ENCODE measurements at places on chromosomes 11 and 22. TPM values are rescaled to one million over a fixed set of nuclear protein-coding genes. Genes with fewer than 3 reads are reported as not detected.
A peak's percentile ranks its signal among the peaks of the same experiment; 100 is the strongest.

Gene KCTD14
- 0.63 TPM for total RNA-seq

Gene CHADL
- 1.1 TPM for total RNA-seq

Gene TP53AIP1
- total RNA-seq: not detected

Gene ZNF280B
- total RNA-seq: 0.11 TPM

DNA sequence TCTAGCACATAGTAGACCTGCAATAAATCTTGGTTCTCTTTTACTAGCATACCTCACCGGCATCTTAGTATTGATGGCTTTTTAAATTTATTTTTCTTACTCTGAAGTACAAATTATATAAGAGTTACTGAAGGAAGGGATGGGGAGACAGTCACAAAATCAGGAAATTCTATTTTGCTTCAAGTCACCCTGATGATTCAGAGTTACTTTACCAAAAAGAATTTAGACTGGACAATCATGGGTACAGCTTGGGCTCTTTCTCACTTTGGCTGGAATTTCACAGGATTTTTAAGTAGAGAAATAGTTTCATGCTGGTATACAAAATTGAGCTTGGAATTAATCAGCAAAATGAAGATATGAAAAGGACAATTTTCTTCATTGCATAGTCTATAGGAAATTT, 919.2 kb downstream of the METTL15 start:
- H3K4me3 ChIP-seq: no peak overlapping the region
- no peaks in the 10 kb centered on the region for H3K27me3 ChIP-seq
- no peaks in the 10 kb centered on the region for H3K36me3 ChIP-seq
- H3K4me1 ChIP-seq: peaks cover 31% of the 10 kb centered on the region
- H3K27ac ChIP-seq: no peak overlapping the region
- DNase-seq: peak; percentile 35

GRCh38 chr11:69707176-69707575, 3.4 kb upstream of the FGF19 start:
- no peaks in the 10 kb centered on the region for H3K4me1 ChIP-seq
- H3K4me3 ChIP-seq: no peak overlapping the region
- H3K27ac ChIP-seq: no peak overlapping the region
- H3K27me3 ChIP-seq: peaks cover 73% of the 10 kb centered on the region
- no peaks in the 10 kb centered on the region for H3K36me3 ChIP-seq
- DNase-seq: no peak

GRCh38 chr11:19848219-19848618, 135.6 kb downstream of the NAV2 start:
- H3K27me3 ChIP-seq: no peaks in the 10 kb centered on the region
- DNase-seq: no peak
- peaks cover 12% of the 10 kb centered on the region for H3K4me1 ChIP-seq

DNA sequence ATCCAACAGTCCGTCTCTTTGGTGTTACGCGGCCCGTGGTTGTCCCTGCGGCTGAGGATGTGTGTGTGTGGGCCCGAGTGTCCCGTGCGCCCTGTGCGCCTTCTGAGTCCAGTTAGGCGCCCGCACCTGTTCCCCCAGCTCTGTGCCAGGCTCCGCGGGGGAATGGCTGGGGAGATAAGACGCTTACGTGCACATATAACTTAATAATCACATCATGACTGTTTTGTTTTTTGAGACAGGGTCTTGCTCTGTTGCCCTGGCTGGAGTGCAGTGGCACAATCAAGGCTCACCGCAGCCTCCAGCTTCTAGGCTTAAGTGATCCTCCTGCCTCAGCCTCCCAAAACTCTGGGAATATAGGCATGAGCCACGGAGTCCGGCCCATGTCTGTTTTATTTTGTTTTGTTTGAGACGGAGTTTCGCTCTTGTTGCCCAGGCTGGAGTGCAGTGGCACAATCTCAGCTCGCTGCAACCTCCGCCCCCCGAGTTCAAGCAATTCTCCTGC, 817 bp downstream of the ARL2 start:
- H3K4me3 ChIP-seq: peak overlapping the region; percentile 83
- DNase-seq: no peak
- H3K27me3 ChIP-seq: no peaks in the 10 kb centered on the region
- peaks cover 6% of the 10 kb centered on the region for H3K4me1 ChIP-seq
- no peaks in the 10 kb centered on the region for H3K36me3 ChIP-seq

Data from GM23248 (cell line).